ENCODE measurements at places on chromosomes 12 and 14. TPM values are rescaled to one million over a fixed set of nuclear protein-coding genes. Genes with fewer than 3 reads are reported as not detected.

- peak; percentile 51 for DNase-seq
Measured at GRCh38 chr12:8018666-8019581, 13.6 kb upstream of the FOXJ2 start.

GRCh38 chr14:31440280-31440679 is 17.0 kb downstream of the DTD2 start:
- DNase-seq: no peak

DNA sequence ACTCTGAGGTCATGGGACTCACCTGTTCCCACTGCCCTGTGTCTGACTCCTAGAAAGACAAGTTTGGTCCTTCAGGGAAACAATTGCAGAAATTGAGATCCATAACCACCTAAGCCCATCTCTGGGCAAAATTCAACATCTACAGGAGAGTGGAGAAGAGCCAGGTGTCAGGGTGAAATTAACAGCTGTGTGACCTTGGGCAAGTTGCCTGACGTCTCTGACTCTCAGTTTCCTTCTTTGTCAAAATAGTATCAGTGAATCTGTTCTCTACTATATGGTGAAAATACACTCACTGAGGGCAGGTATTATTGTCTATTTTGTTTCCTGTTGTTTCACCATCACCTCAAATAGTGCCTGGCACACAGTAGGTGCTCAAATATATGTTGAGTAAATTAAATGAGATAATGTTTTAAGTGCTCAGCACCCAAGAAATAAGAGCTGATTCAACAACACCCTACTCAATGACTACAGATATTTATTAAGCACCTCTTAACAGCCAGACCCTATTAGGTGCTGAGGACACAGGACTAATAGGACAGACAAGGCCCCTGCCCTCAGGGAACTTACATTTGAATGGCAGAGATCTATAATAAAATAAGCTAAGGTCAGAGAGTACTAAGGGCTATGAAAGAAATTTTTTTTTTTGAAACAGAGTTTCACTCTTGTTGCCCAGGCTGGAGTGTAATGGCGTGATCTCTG is 14.2 kb upstream of the IFT81 start:
- no peak for DNase-seq

Gene AMIGO2
- total RNA-seq: 20.2 TPM

DNA sequence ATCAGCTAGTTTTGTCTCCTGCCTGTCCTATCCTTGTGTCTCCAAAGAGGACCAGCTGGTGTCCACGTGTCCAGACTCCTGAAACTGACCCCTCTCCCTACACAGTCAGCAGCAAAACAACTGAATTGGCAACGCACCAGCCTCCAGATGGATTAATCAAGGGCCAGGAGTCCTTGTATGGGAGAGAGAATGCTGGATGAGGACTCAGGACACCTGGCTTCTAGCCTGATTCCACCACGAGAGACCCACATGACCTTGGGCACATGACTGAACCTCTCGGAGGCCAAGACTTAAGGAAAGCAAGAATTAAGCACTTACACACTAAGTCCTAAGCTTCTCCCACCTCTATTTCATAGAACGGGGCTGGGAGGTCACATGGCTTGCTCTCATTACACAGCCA is 60.4 kb upstream of the CMKLR1 start:
- DNase-seq: no peak

Gene CIT
- 87.0 TPM for total RNA-seq

GRCh38 chr14:44756554-44756953 is 205.2 kb downstream of the KLHL28 start:
- no peak for DNase-seq

DNA sequence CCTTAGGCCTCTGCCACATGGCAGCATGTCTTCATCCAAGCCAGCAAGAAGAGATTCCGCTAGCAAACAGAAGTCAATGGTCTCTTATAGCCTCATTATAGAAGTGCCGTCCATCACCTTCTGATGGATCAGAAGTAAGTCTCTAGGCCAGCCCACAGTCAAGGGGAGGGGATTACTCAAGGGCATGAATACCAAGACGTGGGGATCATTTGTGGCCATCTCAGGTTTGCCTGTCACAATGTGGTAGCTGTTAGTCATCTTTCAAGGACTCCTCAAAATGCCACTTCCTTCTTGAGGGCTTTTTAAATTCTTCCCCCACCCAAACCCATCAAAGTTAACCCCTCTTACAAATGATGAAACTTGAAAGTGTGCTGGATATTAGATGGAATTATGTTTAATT is 8.1 kb upstream of the ADCY6 start:
- DNase-seq: no peak

- no peak for DNase-seq
Measured at GRCh38 chr12:75881920-75882319, 149.7 kb downstream of the PHLDA1 start.

- no peak for DNase-seq
Measured at GRCh38 chr14:89542786-89543424, 125.9 kb upstream of the FOXN3 start.

DNA sequence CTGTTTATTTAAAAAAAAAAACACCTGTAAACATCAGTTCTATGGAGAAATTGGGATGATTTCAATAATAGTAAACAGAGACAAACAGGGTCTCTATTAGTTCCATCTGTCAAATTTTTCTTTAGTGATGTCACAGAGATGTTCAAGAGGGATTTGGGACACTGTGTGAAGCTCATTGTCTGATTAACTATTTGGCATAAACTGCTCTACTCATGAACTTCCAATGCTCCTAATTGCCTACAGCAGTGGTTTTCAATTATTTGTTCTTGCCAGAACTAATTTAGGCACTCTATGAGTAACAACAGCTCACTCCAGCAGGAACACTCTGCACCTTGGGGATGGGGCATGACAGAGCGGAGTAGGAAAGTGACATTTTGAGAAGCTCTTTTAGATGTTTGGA is 250.1 kb upstream of the PRKD1 start:
- no peak for DNase-seq

DNA sequence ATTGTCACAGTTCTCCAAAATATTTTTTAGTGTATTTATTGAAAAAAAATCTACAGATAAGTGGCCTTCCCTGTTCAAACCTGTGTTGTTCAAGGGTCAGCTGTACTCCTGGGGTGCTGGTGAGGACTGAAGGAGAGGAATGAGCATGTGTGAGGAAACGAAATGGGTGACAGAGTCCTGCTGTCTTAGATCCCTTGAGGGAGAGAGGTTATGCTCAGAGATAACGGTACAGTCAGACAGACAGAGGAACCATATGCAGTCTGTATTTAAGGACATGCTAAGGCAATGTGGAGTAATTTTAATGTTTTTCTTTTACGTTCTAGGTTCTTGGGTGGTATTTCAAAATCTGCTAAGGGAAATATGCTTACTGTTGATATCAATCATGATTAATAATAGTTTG is 352.9 kb upstream of the RGS6 start:
- no peak for DNase-seq

Gene RILPL2
- total RNA-seq: 5.5 TPM

Gene MAP1LC3B2
- total RNA-seq: 0.85 TPM

DNA sequence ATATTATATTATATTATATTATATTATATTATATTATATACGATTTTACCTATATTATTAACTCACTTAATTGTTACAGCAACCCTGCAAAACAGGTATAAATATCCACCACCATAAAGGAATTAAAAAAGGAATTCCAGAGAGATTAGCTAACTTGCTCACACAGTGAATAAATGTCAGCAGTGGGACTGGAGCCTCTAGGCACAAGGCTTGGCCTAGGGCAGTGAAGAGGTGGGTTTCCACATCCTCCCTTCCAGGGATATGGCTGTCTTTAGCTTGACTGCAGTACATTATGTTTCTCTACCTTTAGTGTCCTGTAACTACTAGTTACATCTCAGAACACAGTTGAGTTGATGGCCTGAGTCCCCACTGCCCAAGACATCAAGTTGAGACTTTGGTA is 166.9 kb downstream of the SLC15A5 start:
- no peak for DNase-seq

DNA sequence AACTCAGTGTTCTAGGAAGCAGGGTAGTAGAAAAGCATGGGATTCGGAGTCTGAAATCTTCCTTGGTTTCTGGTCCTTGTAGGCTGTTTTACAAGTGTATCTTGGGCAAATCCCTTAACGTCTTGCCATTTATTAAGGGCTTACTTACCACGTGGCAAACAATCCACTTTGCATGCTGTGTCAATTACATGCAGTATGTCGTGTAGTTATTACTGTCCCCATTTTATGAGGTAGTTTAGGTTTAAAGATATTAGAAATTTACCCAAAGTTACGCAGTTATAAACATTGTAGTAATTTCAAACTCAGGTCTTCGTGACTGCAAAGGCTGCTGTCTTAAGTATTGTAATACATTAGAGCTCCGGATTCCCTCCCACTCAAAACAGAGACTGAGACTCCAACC is 1.5 kb upstream of the NOVA1 start:
- DNase-seq: no peak

GRCh38 chr12:43143278-43143677 is 408.7 kb downstream of the ADAMTS20 start:
- no peak for DNase-seq

Gene CLEC4A
- total RNA-seq: 0.74 TPM

DNA sequence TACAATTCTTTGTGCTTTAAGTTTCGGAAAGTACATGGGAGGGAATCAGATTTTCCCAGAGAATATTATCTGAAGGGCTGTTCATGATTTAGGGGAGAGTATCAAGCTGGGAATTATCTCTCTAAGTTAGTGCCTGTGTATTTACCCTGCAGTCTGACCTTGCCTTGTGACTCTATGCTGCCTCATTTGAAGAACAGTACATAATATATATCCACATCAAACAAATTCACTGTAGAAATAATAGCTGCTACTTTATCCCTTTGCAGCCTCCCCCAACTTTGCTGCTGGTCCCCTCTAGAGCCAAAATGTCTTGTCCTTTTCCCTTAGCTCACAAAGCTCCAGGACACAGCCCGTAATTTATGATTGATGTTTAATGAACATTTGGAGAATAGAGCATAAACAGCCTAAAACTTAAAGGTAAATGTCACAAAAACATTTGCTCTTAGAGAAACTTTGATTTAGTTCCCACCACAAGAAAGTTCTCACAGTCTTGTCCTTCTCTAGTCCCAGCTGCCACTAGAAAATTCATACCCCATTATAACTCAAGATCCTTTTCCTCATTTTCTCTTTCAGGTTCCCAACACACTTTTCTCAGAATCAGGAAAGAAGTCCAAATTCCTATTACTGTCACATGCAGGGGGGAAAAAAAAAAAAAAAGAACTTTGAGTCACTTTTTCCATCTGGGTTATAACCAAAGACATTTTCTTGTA is 1009.6 kb downstream of the FLRT2 start:
- no peak for DNase-seq

Gene DPF3
- 4.1 TPM for total RNA-seq

DNA sequence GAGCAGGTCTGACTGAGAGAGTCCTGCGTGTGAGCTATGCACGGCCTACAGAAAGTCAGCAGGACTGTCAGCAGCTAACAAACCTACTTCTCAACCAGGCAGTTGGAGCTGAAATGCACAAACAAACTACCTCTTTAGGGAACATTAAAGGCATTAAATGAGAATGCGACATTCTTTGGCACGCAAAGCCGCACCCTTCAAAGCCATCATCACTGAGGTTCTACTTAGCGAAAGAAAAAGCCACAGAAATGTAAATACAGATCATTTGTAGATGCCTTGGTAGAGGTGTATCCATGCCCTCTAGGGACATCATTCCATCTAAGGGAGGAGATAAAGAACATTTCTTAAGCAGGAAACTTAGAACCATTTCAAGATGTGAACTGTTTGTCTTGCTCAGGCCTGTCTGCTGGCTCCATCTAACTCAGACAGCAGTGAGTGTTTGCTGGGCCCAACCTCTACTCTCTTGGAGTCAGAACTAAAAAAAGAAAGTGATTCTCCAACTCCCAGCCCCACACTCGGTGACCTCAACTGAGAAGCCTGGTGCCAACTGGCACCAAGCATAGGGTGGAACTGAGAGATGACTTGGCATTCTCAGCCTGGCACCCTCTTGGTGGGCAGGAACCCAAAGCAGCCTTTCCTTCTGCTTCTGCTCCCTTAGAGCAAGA is 63.5 kb upstream of the MBIP start:
- DNase-seq: no peak

Measured in activated naive CD8-positive, alpha-beta T cell treated with anti-CD3 and anti-CD28 coated beads, Interleukin-2, amount 10 ng/mL, durations not matched to agents 7 days and 5 days (primary cell).